Aorta (tissue), 5 donors: ENCODE measurements at places on chromosomes 7 and 10. TPM values are rescaled to one million over a fixed set of nuclear protein-coding genes. Genes with fewer than 3 reads are reported as not detected.

DNA sequence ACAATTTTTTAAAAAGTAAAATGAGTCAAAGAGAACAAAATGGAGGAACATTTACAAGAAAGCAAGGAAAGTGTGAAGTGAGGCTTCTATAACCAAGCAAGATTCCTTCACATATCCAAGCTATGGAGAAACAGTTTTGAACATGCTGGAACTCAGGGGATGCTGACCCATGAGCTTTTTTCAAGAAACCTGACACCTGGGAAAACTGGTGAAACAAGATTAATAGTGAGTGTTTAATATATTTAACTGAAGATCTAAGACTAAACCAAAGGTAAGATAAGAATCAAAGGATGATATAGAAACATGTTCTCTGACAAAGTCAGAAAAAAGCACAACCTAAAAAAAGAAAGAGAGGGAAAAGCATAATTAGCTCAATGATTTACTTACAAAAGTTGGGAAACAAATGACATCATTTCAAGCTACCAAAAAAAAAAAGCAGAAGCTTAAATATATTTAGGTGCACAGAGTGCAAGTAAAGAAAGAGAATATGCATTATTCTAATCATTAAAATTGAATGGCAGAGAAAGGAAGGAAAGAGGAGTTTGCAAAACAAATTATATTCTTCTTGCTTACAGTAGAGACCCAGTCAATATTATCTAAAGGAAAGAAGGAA, 24.9 kb downstream of the C7orf25 start:
- H3K36me3 ChIP-seq = no peaks in the 10 kb centered on the region
- DNase-seq = no peak
- no peak overlapping the region for H3K27ac ChIP-seq

DNA sequence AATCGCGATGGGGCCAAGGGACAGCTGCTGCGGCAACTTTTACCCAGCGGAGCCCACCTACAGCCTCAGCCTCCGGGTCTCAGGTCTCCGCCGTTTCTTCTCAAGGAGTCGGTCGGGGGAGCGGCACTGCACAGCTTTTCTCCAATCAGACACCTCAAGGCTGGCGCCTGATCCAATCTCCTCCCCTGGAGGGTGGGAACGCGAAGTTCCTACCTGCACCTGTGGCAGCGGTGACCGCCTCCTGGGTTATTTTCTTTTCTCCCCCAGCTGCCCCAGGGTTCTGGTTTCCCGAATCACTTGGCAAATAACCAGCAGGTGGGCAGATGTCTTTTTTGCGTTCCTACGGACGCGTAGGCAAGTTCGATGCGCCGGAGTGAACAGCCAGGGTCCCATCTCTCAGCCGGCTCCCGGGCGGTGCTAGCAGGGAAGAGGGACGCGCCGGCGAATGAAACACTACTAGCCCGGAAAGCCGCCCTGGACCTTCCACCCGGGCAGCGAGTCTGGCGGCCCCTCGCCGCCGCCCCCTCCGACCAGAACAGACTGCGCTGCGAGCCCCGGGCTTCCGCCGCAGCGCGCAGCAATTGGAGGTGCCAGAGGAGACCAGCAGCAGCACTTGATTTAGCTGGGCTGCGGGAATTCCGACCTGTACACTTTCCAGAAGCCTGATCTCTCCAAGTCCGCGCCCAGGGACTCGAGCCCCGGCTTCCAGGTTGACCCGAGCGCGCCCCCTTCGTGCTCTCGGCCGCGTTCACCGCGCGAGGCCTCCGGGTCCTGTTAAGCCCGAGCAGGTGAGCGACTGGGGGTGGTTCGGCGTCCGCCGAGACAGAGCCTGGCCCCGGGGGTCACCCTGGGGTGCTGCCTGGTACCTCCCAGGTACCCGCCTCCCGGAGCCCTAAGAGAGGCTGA, at the start of gene PRR15:
Gene PRR15 (plus strand): TSS at position 246 of the 906 bp plus-strand sequence. CDS start 2,495 bp downstream, outside the sequence.
- no peaks in the 10 kb centered on the region for H3K36me3 ChIP-seq
- H3K27ac ChIP-seq = no peak within 1 kb of the TSS
- no peaks in the 10 kb centered on the region for H3K27me3 ChIP-seq
- no peaks in the 10 kb centered on the region for H3K4me1 ChIP-seq
- DNase-seq = peak; percentile 79

DNA sequence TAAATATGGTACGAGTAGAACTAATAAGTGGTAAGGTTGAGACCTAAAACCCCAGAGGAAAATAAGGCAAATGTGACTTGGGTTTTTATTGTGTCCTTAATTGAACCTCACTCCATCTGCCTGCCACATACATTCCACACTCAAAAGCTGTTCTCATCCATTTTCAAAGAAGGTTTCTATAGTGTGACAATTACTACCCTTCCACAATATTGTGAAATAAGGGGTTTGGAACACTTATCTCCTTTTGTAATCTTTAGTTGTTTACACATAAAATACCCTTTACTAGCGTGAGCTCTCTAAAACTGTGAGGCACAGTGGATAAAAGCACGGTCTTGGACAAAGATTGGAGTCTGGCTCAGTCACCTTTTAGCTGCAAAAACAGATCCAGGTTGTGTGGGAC, 166.6 kb downstream of the THSD7A start:
- no peak overlapping the region for H3K27ac ChIP-seq
- H3K4me3 ChIP-seq = no peak overlapping the region
- H3K4me1 ChIP-seq = no peaks in the 10 kb centered on the region
- no peak for DNase-seq

GRCh38 chr10:71346731-71347130, 27.7 kb downstream of the SLC29A3 start:
- no peaks in the 10 kb centered on the region for H3K4me1 ChIP-seq
- H3K27me3 ChIP-seq = no peaks in the 10 kb centered on the region
- H3K4me3 ChIP-seq = no peak overlapping the region
- H3K36me3 ChIP-seq = no peaks in the 10 kb centered on the region
- H3K27ac ChIP-seq = no peak overlapping the region

The NUTM2A gene
- total RNA-seq = 1.0 TPM
